ENCODE measurements at places on chromosomes 5 and 9.

- DNase-seq, result no peak
These were observed 72.5 kb upstream of the CACNA1B start for GRCh38 chr9:137804908-137805630.

GRCh38 chr9:33185858-33186257 is 18.7 kb upstream of the B4GALT1 start:
- DNase-seq, result no peak

DNA sequence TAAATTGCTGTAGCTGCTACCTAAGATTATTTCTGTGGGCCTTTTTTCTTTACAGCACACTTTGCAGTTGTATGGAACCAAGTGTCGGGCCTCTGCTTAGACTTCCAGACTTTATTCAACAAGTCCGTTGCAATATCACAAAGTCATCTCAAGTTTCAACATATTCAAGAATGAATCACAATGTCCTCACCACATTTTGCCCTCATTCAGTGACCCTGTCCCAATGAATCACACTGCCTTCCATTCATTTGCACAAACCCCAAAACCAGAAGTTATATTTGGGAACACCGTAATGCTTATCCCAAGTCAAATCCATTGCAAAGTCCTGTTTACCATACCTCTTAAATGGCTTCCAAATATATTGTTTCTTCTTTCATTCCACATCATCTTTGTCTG is 439.6 kb downstream of the CSNK1G3 start:
- DNase-seq, result no peak

DNA sequence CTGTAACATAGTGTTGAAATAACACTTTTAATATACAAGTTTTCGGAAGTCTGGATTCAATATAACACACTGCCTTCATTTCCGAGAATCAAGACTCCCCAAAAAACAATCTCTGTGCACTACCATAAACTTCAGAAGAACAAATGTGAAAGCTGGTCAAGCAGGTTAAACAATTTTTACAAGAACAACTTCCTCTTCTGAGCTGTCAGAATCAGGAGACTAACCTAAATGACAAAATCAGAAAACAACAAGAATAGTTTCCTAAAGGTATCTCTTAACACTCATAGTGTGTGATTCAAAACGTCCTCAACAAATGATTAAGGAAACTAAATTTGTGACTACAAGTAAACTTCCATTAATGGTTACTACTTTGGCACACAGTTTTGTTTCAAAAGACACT is 11.6 kb downstream of the C9orf72 start:
- DNase-seq, result no peak

GRCh38 chr9:36402536-36402935 is 2.5 kb upstream of the RNF38 start:
- DNase-seq, result no peak

- no peak for DNase-seq
These were observed 56.1 kb upstream of the FSTL4 start for GRCh38 chr5:133668458-133668857.

GRCh38 chr5:7808998-7809397 is 41.9 kb downstream of the CFAP90 start:
- no peak for DNase-seq

DNA sequence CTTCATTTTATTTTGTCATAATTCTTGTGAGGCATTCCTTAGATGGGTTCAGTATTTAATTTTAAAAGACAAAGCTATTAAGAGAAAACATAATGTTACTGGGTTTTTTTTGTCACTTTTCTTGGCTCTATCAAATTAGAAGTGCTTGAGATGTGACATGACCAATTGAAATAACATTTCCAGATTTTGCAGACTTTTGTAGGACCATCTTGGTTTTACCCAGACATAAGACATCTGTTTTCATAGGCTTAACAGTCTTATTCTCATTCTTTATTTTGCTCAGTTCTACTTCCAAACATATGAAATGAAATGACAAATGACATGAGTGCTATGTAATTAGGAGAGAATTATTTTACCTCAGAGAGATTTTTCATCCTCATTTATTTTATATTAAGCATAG is 19.6 kb downstream of the GPR21 start:
- no peak for DNase-seq

- DNase-seq, result no peak
These were observed 4.2 kb downstream of the C1QTNF3 start for GRCh38 chr5:34038838-34039237.

DNA sequence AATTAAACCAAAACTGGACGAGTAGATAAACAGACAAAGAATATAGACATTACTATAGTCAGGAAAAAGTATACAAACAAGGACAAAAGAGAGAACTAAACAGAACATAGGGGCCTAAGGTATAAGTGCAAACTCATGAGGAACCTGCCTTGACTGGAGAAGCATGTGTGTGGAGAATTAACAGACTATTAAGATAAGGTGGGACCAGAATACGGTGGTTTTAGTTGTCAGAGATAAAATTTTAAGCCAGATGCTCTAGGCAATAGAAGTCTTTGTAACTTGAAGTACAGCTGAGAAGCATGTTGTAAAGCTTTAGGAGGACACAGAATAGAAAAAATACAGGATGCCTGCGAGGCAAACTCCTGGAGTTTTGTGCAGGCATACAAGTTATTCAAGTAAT is 707.1 kb downstream of the PTPRD start:
- no peak for DNase-seq

DNA sequence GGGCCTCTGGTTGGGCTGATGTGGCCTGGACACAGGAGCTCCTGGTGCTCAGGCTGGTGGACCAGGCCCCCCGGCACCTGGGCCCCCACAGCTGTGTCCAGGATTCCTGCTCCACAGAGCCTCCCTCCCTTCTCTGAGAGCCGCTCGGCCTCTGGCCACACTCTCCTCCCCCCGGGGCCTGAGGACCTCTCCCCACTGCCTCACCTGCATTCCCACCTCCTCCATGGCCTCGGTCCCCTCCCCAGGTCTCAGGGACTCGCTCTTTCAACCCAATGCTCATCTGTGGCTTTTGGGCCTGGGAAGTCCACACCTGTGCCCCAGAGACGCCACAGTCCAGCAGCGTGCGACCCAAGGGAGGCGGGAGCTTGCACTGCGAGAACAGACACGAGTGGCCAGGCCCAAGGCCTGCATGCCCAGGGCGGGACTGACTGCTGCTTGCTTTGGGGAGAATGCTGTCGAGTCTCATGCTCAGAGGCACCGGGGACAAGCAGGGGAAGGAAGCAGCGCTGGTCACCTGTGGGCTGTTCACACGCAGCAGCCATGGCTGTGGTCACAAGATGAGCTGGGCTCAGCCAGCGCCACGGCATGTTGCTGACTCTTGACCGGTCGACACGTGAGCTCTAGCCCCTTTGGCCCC is 14.6 kb downstream of the PAEP start:
- no peak for DNase-seq

- DNase-seq, result no peak
These were observed 238.2 kb downstream of the TLE4 start for GRCh38 chr9:79809931-79810330.

DNA sequence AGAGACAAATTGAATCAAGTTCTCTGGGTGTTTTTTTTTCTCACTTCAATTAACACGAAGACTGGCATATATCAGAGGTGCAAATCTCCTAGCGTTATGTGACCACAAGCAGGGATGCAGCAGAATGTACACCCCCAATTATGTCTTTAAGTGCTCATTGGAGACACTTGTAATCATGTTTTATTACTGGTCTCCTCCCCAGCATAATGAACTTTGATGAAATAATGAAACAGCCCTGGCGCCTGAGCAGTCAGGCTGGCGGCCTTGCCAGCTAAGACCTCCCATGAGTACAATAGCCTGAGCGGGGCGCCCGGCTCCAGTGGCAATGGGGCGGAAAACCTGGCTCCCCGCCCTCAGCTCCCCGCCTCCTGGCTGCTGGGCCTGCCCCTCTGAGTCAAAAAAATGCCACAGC is 209.4 kb upstream of the MSX2 start:
- DNase-seq, result no peak

GRCh38 chr5:172971482-172971881 is 12.1 kb upstream of the ATP6V0E1 start:
- no peak for DNase-seq

- DNase-seq, result no peak
These were observed 28.7 kb downstream of the TGFBI start for GRCh38 chr5:136057401-136058038.

DNA sequence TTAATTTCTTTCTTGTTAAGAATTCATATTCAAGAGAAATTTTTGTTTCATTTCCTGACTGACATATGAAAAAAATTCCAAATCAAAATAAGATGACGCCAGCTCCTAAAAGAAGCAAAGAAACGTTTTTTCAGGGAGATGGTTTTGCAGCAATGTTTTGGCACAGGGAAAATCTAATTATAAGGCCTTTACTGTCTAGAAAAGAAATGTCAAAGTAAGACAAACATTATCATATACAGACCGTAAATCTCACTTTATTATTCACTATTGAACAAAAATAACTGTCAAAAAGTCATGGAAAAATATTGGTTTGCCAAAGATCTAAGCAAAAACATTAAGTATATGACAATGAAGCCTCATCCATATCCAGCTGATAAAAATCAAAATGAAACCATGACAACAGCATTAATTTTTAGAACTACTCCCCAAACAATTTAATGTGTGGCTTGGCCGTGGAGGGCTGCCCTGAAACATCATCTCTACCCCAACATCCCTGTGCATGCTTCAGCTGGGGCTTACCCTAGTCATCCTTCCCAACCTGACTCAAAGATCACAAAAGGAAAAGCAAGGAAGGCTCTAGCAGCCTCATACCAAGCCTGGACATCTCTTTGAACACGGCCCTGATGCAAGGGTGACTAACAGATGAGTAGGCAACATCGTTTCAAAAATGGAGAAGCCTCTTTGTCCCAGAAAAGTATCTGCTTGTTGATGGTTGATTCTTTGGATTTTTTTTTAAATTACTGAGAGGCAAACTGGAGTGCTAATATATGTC is 95.6 kb downstream of the ARSB start:
- no peak for DNase-seq

DNA sequence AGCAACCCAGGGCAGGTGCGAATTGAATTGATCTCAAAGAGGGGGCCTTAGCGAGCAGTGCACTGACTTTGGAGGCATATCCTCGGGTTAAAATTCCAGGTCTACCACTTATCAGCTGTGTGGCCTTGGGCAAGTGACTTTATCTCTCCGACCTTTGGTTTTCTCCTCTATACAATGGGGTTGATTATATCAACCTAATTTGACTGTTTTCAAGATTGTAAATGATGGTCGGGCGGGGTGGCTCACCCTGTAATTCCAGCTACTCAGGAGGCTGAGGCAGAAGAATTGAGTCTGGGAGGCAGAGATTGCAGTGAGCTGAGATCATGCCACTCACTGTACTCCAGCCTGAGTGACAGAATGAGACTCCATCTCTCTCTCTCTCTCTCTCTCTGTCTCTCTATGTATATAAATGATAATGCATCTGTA is 18.7 kb downstream of the SPRY4 start:
- DNase-seq, result no peak

DNA sequence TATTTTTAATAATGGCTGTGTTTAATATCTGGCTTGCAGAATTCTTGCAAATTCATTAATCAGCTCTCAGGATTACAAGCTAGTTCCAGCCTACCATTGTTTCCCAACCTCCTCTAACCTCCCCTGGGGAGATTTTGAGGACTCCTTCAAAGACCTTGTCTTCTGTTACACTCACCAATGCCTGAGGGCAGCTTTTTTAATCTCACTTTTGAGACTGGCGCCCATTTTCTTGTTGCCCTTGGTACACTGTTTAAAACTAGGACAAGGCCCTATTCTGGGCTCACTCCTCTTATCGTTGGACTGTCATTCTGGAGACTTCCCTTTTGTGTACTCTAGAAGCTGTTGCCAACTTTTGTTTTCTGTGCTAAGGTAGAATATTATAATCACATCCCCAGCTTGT is 13.6 kb upstream of the EQTN start:
- no peak for DNase-seq

GRCh38 chr5:82072138-82072537 is 100.3 kb downstream of the ATG10 start:
- DNase-seq, result no peak

GRCh38 chr5:148374690-148375360 is 8.9 kb upstream of the FBXO38 start:
- no peak for DNase-seq

- no peak for DNase-seq
These were observed 65.8 kb upstream of the BRINP1 start for GRCh38 chr9:119435076-119435475.

GRCh38 chr5:150582241-150583109 is 58.0 kb upstream of the SYNPO start:
- peak; percentile 64 for DNase-seq

DNA sequence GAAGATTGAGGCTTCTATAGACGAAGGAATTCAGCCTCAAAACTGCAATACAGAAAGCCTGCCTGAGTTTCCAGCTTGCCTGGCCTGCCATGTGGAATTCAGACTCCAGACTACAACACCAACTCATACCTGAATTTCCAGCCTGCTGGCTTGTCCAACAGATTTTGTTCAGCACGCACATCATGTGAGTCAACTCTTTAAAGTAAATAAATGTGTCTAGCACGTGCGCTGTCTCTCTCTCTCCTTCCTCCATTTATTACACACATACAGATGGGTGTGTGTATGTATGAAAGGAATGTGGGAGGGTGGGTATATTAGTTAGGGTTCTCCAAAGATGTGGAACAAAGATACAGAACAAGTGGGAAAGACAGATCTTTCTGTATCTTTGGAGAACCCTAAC is 82.4 kb upstream of the TAS2R1 start:
- DNase-seq, result no peak

DNA sequence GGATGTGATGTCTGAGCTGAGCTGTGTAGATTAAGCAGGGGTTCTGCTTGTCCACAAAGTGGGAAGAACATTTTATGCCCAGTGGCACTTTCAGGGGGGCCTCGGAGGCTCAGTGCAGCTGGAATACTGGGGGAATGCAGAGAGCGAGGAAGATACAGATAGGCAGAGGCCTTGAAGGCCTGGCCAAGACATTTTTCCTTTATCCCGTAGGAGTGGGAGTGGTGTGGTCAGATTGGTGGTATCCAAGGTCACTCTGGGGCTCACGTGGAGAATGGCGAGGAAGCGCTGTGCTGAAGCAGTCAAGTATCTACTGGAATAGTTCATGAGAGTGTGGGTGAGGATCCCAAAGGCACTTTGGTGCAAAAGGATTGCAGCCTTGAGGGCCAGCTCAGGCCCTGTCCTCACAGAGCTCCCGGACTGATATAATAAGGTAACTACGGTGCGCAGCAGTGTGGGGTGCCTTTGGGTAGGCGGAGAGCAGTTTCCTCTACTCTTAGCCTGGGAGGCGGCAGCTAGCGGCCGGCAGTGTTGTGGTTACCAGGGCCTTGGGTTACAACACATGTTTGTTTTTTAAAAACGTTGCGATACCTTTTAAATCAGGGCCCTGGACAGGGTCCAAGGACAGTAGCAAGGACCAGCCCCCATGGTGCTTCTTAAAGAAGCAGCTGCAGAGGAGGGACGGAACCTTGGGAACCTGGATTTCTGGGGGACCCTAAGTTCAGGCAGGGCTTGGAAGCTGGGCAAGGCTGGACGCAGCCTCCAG is 10.8 kb upstream of the CCDC69 start:
- peak; percentile 89 for DNase-seq

DNA sequence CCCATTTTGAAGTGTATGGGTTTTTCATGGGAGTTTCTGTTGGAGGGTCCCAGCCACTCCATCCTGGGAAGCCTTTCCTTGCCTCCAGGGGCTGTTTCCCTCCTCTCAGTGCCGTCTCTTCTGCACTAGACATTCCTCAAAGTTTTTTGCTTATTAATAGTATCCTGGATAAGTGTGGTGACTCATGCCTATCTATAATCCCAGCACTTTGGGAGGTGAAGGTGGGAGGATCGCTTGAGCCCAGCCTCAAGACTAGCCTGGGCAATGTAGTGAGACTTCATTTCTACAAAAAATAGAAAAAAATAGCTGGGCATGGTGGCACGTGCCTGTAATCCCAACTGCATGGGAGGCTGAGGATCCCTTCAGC is 43.1 kb downstream of the RALGPS1 start:
- DNase-seq, result no peak
